ENCODE measurements at places on chromosomes 3 and 15.

DNA sequence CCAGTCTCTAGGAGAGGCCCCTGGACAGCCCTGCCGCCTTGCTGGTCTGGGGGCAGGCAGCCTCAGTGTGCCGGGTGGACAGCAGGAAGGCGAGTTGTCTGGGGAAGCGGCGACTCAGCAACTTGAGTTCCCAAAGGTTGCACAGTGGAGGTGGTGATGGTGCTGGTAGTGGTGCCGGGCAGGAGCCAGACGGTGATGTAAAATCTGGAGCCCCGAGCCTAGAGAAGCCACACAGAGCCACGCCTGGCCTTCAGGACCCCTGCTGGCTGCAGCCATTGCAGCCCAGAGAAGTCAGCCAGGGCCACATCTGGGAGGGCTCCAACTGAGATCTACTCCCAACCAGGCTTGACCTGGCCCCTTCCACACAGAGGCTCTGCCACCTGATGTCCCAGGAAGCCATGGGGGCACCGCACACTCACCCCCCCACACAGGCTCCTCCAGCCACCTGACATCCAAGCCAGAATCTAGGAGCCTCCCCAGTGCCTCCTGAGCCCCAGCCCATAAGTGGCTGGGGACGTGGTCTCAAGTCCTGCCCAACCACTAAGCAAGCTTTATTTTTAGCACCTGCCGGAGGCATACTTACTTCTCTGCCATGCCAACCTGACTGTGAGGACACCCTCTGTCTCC is 8.8 kb downstream of the C3orf22 start:
- no peak for DNase-seq

- DNase-seq = no peak
These were observed 169.7 kb upstream of the AGTR1 start for GRCh38 chr3:148528024-148528423.

- DNase-seq = no peak
These were observed 67.0 kb upstream of the ABHD2 start for GRCh38 chr15:89021224-89021623.

- DNase-seq = no peak
These were observed 655.0 kb downstream of the EPHA3 start for GRCh38 chr3:89762405-89762804.

All from stimulated activated CD4-positive, alpha-beta T cell treated with anti-CD3 and anti-CD28 coated beads, Interleukin-4, amount 100 ng/mL, for 48 hours (primary cell).